ENCODE measurements at places on chromosomes 2 and 18.
A peak's percentile ranks its signal among the peaks of the same experiment; 100 is the strongest.

- DNase-seq: no peak
Observed at GRCh38 chr18:45962866-45963265, 4.3 kb downstream of the EPG5 start.

GRCh38 chr2:50975546-50975945, 56.4 kb downstream of the NRXN1 start:
- no peak for DNase-seq

GRCh38 chr18:13381331-13381730, 162.8 kb downstream of the LDLRAD4 start:
- no peak for DNase-seq

DNA sequence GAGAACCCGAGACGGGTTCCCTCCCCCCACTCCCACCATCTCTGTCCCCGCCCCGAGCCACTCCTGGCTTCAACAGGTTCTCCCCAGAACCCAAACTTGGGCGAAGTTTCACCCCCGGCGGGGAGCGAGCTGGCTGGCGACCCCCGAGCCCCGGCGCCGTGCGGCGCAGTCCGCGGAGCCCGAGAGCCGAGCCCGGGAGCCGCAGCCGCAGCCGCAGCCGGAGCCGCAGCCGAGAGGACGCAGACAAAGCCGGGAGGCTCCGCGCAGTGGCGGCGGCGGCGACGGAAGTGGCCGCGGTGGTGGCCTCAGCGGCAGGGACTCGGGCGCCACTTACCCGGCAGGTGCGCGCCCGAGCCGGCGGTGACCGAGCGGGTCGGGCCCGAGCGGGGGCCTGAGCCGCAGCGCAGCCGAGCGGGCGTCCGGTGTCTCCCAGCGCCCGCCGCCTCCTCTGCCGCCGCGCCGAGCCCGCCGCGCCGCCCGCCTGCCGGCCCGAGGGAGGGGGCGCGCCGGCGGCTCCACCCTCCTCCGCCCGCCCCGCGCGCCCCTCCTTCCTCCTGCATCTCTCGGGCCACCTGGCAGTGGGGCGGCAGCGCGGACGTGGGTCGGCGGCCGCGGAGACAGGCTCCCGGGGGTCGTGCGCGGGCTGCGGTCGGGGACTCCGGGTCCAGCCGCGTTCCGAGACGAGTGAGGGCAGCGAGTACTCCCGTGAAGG, at the start of gene ECEL1:
TSS of gene ECEL1 (minus strand) at position 450 of the 712 bp plus-strand sequence. CDS start 1,181 bp downstream, outside the sequence.
- no peak for DNase-seq

- no peak for DNase-seq
Observed at GRCh38 chr18:53944721-53945120, 279.7 kb downstream of the MBD2 start.

- DNase-seq: peak; percentile 13
Observed at GRCh38 chr2:73859721-73860586, 31.2 kb downstream of the STAMBP start.

DNA sequence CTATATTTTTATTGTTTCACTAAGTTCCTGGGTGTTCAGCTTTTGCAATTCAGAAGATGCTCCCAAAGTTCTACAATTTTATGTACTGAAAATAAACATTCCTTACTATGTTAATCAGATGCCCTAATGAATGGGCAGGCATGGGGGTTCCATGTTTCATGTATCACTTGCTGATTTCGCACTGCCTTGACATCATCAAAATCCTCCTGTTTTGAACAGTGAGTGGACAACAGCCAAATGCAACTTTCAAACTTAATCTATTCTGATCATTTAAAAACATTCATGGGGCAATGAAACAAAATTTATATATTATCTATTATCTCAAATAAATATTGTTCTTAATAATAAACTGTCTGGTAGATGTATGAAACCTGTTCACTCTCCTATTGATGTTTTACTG, 43.2 kb downstream of the ZEB2 start:
- DNase-seq: no peak

DNA sequence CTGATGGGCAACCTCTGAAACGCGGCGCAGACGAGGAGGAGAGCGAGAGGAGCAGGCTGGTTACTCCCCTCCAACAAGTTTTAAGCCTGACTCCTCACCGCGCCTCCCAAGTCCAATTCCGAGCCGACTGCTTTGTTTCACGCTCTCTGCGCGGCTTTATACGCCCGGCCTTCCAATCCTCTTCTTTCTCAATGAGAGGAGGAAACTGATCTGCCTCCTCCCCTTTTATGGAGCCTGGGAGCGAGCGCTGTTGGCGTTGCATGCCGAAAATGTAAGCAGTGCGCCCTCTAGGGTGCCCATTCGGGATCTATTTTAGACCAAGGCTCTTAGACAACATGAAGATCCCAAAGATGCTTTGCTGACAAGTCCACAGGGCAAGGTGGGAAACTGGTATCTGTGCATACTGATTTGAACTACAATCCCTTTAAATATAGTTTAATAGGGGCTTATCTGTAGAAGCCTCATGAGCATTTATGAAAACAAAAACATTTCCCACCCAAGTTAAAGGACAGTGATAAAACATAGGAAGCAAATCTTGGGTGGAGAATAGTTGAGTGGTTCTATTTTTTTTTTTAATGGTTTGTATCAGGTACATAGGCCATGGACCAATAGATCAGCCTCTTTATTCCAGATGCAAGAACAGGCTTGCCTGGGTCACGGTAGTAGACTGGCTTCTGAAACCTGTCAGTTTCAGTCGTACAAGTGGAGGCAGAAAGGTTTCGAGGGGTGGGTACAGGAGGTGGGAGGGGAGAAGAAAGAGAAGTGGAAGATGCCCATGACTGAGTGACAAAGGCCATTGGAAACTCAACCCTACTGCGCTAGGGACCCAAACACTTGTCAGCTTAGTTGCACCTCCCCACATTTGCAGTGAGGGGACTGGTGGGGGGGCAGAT, at the start of gene RND3:
TSS of gene RND3 (minus strand) at position 131 of the 893 bp plus-strand sequence. CDS start 250 bp downstream, outside the sequence.
- DNase-seq: no peak

- no peak for DNase-seq
Observed at GRCh38 chr18:43542016-43542415, 264.7 kb upstream of the SYT4 start.

- DNase-seq: no peak
Observed at GRCh38 chr18:79645291-79645983, 34.2 kb upstream of the CTDP1 start.

- DNase-seq: no peak
Observed at GRCh38 chr2:151326554-151326953, 30.8 kb upstream of the TNFAIP6 start.

DNA sequence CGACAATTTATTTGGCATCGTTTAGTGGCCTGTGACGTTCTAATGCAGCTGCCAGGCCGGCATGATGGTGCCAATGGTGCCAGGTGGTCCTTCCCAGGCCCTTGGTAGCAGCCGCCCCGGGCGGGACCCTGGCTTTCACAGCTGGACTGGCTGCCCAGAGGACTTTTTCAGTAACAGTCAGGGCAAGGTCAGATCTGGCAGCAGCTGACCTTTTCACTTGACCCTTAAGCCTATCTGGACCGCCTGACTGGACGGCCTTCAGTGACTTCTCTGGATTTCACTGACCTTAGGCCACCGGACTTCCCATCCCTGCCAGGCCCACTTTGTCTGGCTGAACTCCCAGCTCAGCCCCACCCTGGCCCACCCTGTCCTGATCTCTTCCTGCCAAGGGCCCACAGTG, 15.9 kb downstream of the TRIB2 start:
- DNase-seq: no peak

- no peak for DNase-seq
Observed at GRCh38 chr2:55048508-55049042, 1.7 kb downstream of the RTN4 start.

DNA sequence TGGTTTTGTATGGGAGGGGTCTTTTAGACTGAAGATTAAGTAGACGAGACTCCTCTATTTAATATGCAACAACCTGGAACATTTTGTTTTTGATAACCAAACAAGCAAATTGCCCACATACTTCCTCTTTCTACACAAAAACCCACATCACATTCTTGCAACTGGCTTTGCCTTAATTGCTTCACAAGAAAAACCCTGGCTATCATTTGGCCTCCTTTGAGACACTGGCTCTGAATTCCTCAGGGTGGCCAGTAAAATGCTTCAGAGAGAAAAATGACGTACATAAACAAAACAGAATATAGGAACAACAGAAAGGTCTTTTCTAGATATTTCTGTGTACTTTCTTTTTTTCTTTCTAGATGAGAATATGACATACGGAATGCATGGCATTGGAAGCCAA, 103.0 kb downstream of the TRIB2 start:
- DNase-seq: no peak

Measured in activated CD4-positive, alpha-beta T cell treated with anti-CD3 and anti-CD28 coated beads for 4 hours (primary cell).